ENCODE measurements at places on chromosomes 12 and 14.

- no peak for DNase-seq
These were observed 327.2 kb upstream of the E2F7 start for GRCh38 chr12:77392467-77393088.

DNA sequence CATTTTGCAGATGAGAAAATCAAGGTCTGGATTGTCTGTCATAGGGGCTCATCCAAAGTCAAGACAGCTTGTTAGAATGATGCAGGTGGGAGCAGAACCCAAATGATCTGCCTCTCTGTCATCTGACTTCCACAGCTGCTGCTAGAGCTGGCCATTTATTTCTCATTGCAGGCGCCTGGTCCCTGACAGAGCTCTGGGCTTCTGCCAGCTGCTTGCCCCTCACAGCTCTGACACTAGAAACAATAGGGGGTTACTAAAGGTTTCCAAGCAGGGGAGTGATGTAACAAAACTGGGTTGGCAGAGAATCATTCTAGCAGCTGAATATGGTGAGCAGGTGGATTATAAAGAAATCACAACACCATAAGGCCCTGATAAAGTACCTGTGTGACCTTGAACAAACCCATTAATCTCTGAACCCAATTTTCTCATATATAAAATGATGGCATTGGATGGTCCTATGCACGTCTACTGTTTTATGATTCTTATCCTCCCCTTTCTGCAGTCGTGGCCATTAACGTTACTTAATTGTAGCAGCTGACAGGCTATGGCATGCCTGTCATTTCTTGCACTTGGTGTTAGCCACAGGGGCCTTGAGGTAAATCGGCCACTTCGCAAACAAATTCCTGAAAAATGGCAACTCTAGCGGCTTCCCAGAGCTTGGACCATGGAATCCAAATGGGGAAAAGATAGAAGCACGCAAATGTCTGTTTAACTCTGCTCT, 134.6 kb downstream of the RMST start:
- no peak for DNase-seq

DNA sequence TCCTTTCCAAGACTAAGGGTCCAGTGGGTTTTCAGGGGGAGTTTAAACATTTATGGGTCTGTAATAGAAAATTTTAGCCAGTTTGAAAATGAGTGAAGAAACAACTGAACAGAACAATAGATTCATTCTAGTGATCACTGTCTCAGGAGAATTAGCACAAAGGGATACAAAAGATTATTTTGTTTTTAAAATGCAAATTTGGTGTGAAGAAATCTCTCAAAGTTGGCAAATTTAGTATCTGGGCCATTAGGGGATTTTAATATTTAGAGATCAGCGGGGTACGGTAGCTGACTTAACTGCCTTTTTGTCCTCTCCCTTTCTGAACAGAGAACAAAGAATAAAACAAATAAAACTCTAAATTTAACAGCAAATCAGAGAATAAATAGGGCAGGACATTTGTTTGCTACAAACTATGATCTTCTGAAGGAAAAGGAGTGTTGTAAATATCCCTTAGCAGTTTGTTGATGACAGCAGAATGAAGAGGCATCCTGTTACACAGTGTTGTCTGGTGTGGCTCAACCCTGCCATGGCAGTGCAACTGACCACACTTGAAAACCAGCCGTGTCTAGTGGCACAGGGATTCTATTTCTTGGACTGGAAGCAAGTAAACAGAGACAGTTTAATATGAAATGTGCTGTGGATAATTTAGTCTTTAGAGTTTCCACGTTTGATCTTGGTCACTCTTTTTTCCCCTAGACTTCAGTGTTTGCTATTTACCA, 46.3 kb upstream of the LRTM2 start:
- no peak for DNase-seq

- DNase-seq = no peak
These were observed 8.0 kb upstream of the ANKRD9 start for GRCh38 chr14:102517392-102518062.

DNA sequence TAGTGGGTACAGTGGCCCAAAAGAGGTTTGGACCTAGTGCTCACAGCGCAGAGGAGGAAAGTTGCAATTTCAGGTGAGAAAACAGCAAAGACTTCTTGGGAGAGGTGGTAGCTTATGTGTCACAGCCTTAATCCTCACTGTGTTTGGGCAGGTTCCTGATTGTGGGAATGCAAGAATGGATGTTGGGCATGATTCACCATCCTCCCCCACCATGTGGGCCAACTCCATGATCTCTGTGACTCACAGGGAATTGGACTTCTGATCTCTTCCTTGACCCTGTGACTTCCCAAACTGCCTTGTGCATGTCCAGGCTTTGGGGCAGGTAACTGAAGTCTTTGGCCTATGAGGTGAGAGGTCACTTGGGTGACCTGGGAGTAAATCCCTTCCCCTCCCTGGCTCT, 1.8 kb upstream of the CHST11 start:
- DNase-seq = no peak

GRCh38 chr14:91186515-91187066, 57.9 kb downstream of the GPR68 start:
- DNase-seq = no peak

- DNase-seq = no peak
These were observed 140.0 kb upstream of the PRICKLE1 start for GRCh38 chr12:42729535-42729900.

Measured in T follicular helper cell (primary cell).